Fibroblast of skin of right quadriceps (primary cell): ENCODE measurements at places on chromosomes 12 and 14.

- peak; percentile 48 for DNase-seq
These were observed 269.7 kb downstream of the RAD51B start for GRCh38 chr14:68089146-68089731.

- DNase-seq, result no peak
These were observed 103.8 kb downstream of the EGLN3 start for GRCh38 chr14:33847066-33847465.

- no peak for DNase-seq
These were observed 91.9 kb downstream of the SAMD4A start for GRCh38 chr14:54658836-54659235.

GRCh38 chr14:106291626-106292025, 765.2 kb downstream of the TMEM121 start:
- no peak for DNase-seq

GRCh38 chr12:125382926-125383325, 317.7 kb downstream of the AACS start:
- no peak for DNase-seq

DNA sequence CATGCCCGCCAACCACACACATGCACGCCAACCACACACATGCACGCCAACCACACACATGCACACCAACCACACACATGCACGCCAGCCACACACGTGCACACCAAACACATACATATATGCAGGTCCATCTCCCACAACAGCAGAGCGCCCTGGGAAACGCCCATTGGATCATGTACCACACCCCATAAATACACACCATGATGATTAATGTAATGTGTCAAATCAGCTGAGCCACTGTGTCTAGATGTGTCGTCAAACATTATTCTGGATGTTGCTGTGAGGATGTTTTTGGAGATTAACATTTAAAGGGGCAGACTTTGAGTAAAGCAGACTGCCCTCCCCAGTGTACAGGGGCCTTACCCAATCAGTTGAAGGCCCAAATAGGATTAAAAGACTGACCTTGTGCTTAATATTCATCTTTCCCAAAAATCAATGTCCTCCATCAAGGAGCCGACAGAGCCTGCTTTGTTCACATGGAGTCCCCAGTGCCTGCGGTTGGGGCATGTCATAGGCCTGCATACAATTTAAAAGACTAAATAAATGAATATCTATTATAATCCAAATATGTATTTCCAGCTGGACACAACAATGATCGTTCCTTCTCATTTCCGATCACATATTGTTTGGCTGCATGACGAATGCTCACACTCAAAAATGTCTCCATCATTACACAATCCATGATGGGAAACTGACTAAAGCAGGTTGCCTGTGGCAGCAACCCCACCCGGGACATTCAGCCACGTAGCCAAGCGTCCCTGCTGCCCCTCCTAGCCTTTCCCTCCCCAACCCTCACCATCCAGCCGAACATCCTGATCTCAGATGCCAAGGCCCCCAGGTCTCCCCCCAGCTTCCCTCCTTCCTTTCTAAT, 23.2 kb upstream of the BDKRB2 start:
- no peak for DNase-seq

- peak; percentile 2 for DNase-seq
These were observed 115.7 kb downstream of the DIO2 start for GRCh38 chr14:80095623-80096022.

DNA sequence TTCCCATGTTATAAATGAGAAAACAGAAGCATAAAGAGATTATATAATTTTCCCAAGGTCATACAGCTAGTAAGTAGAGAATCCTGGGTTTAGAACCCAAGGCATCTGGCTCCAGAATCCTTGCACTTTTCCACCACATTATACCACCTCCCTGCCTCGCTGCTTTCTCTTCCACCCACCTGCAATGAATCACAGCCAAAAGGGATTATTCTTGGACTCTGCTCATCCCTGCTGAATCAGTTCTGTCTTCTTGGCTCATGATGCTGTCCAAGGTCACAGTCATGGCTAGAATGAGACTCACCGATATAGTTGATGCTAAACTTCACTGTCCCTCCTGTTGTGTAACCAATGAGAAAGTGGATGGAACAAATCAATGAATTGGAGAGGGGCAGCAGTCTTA, 356.6 kb downstream of the FUT8 start:
- no peak for DNase-seq

- DNase-seq, result no peak
These were observed 104.0 kb downstream of the PRMT8 start for GRCh38 chr12:3594966-3595365.

GRCh38 chr12:105654606-105655005, 324.1 kb downstream of the C12orf75 start:
- DNase-seq, result no peak

GRCh38 chr12:99442758-99443157, 204.8 kb upstream of the GARIN6 start:
- DNase-seq, result no peak

- peak; percentile 82 for DNase-seq
These were observed 44.9 kb downstream of the SYNE2 start for GRCh38 chr14:63897721-63898163.

GRCh38 chr12:61781021-61781581, 479.1 kb upstream of the USP15 start:
- no peak for DNase-seq

DNA sequence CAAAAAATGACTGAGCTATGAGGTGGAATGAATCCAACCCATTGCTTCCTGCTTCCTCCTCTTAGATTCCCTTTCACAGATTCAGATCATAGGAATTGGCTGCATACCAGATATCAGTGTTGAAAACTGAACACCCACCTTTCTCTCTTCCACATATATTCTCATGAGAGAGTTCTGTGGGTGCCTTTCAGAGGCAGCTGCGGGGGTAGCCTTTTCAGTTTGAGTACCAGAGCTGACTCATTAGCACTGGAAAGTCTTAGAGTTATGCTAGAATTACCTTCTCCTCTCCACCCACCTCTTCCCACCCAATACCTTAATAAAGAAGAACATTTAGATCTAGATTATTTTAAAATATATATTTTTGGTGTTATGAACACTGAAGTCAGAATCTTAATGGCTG, 495.4 kb upstream of the SEL1L start:
- DNase-seq, result no peak

- DNase-seq, result no peak
These were observed 541.4 kb upstream of the ATP2B1 start for GRCh38 chr12:90250042-90250441.

GRCh38 chr14:88799522-88799921, 6.8 kb upstream of the EML5 start:
- no peak for DNase-seq

- DNase-seq, result peak; percentile 3
These were observed 23.5 kb downstream of the FGF23 start for GRCh38 chr12:4356041-4356327.

DNA sequence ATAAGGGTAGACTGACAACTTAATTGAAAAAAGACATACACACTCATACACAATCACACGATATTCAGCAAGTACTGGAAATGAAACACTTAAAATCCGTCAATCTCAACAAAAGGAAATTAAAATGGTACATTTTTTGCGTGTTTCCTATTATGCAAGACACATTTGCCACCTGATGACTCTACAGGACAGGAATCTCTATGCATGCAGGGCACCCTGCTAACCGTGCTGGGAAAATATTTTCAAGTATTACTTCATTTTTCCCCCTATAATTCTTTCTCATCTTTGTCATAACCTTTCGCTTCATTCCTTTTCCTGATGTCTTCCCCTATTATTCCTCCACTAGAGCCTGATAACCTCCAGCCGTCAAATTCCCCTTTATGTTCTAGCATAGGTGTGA, 150.2 kb downstream of the TMEM132D start:
- DNase-seq, result peak; percentile 84

- no peak for DNase-seq
These were observed 550.8 kb upstream of the TMEM132C start for GRCh38 chr12:127716166-127716565.

GRCh38 chr12:121248622-121249021, 38.7 kb downstream of the P2RX4 start:
- DNase-seq, result no peak

- peak; percentile 42 for DNase-seq
These were observed 601 bp downstream of the ZNF839 start for GRCh38 chr14:102320033-102320660.

GRCh38 chr14:75259510-75259855, 19.1 kb upstream of the FOS start:
- peak; percentile 80 for DNase-seq

- no peak for DNase-seq
These were observed 17.4 kb downstream of the ZFYVE21 start for GRCh38 chr14:103732868-103733620.

GRCh38 chr14:101371799-101372793, 189.2 kb upstream of the DIO3 start:
- DNase-seq, result no peak

DNA sequence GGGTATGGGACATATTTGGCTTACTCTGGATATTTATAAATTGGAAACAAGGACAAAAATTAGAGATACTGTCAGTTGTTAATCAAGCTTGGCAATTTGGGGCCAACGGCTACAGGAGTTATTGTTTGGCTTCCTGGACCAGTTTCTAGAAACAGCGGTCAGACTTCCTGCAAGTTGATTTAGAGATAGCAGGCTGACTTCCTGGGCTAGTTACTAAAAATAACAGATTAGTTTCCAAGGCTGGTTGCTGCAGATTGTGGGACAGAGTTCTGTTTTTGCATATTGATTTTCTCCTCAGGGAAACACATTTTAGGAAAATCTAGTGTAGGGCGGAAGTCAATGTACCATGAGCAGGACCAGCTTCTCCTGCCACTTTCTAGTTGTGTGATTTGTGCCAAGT, 144.0 kb upstream of the TMPO start:
- DNase-seq, result no peak

DNA sequence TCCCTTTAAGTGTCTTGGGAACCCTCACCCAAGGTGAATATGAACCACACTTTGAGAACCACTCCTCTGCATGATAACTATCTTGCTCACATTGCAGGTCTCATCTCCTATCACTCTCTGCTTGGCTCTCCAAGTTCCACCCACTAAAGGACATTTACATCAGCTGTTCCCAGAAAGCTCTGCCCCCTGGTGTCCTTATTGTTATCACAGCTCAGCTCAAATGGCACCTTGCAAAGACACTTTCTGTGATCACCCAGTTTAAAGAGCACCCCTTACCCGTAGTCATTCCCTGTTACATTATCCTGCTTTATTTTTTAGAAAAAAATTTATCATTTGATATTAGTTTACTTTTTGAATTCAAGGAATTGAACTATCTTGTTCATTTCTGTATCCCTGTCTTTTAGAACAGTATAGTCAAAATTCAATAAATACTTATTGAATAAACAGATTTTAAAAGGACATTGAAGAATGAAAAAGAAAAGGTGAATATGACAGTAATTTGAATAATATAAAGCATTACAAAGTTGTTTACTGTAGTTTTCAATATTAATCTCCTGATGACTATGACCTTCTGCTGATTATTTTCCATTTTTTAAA, 20.5 kb upstream of the GUCY2C start:
- DNase-seq, result peak; percentile 28

GRCh38 chr12:32281098-32281497, 118.3 kb upstream of the FGD4 start:
- DNase-seq, result no peak

- DNase-seq, result no peak
These were observed 10.0 kb upstream of the NRDE2 start for GRCh38 chr14:90341784-90342183.
